ENCODE measurements at places on chromosomes 12 and 14.

GRCh38 chr12:46831335-46832129 lies 5.7 kb upstream of the SLC38A4 start:
- no peak for DNase-seq
- H3K4me3 ChIP-seq, result no peak overlapping the region
- H3K27me3 ChIP-seq, result peaks cover 54% of the 10 kb centered on the region
- H3K27ac ChIP-seq, result no peak overlapping the region
- peaks cover 10% of the 10 kb centered on the region for H3K4me1 ChIP-seq

DNA sequence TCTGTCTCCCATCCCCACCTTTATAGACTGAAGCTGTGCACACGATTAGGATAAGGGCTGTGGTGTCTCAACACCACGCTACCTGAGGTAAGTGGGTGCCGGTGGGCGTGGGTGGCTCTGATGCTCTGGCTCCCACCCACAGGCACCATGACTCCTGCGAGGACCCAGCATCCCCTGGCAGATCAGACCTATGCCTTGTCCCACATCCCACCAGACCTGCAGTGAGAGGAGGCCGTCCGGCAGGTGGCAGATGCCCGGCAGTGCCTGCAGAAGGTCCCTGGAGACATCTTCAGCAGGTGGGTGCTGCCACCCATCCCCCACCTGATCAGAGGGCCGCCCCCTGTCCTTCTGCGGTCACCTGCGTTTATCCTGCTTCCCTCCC lies 104.4 kb upstream of the PRB2 start:
- H3K27ac ChIP-seq, result no peak overlapping the region
- peaks cover 12% of the 10 kb centered on the region for H3K4me1 ChIP-seq
- H3K4me3 ChIP-seq, result no peak overlapping the region
- DNase-seq, result no peak

DNA sequence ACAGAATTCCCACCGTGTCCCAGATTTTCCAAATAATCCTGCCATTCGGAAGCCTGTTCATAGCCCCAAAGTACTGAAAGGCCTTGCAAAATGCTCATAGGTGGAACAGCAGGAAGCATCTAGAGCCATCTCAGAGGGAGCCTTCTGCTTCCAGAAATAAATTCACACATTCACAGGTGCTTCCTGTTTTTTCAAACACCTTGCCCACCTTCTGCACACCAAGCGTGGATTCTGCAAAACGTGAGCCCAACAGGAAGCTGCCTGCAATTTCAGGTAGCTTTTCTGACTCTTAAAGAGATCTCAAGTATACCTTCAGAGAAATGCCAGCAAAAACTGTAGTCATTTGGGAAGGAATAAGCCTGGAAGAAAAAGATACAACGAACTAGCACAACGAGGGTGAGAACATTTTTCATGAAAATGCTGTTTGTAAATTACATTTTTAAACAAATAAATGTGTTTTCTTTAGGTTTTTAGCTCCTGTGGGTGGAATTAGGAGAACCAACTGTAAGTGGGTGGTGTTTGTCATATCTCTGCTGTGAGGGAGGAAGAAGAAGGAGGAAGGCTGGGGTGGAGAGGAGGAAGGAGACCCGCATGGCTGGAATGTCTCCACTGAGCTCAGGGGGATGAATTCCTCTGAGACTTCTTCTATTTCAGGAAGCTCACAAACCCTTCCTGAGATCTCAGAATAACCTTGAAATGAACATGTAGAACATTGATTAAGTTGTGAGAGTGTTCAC lies at the start of gene IFNG-AS1:
Gene IFNG-AS1 (plus strand): TSS at position 264 of the 737 bp plus-strand sequence.
- no peaks in the 10 kb centered on the region for H3K36me3 ChIP-seq
- H3K4me1 ChIP-seq, result peaks cover 26% of the 10 kb centered on the region
- no peaks in the 10 kb centered on the region for H3K27me3 ChIP-seq
- no peak for DNase-seq

DNA sequence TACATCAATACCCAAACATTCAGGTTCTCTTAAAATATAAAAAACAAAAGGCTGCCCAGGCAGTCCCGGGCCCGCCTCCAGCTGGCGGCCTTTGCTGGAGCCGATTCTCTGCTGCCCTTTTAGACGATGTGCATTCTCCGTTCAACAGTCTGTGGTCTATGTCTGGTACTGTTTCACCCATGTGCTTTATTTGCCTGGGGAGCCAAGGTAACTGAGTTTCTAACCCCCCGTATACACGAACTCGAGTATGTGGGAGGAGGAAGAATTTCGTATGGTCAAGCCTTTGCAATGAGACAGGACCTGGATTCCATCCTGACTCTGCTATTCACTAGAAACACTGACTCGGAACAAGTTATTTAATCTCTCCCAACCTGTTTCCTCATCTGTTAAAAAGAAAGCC lies 54.1 kb upstream of the GPR68 start:
- H3K4me3 ChIP-seq, result no peak overlapping the region
- peaks cover 99% of the 10 kb centered on the region for H3K36me3 ChIP-seq
- DNase-seq, result no peak
- H3K27me3 ChIP-seq, result no peaks in the 10 kb centered on the region

DNA sequence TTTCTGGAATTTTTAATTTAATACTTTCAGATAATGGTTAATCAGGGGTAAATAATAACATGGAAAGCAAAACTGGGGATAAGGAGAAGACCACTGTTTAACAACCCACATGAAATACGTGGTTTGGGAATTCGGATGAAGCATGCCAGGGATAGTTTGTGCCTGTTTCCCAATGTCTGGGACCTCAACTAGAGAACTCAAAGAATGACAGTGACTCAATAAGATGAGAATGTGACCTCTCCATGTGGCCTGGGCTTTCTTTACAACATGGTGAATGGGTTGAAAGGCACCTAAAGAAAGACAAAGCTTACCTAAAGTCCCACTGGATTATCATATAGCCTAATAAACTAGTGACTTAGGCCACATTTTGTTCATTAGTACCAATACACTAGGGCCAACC lies 460.3 kb upstream of the LRFN5 start:
- H3K27ac ChIP-seq, result no peak overlapping the region
- H3K36me3 ChIP-seq, result no peaks in the 10 kb centered on the region
- H3K4me1 ChIP-seq, result no peaks in the 10 kb centered on the region
- H3K4me3 ChIP-seq, result no peak overlapping the region

GRCh38 chr14:77543240-77543551 lies 44.6 kb upstream of the ISM2 start:
- H3K36me3 ChIP-seq, result peaks cover 30% of the 10 kb centered on the region
- DNase-seq, result no peak
- no peak overlapping the region for H3K27ac ChIP-seq
- no peak overlapping the region for H3K4me3 ChIP-seq
- H3K27me3 ChIP-seq, result no peaks in the 10 kb centered on the region
- H3K4me1 ChIP-seq, result no peaks in the 10 kb centered on the region

DNA sequence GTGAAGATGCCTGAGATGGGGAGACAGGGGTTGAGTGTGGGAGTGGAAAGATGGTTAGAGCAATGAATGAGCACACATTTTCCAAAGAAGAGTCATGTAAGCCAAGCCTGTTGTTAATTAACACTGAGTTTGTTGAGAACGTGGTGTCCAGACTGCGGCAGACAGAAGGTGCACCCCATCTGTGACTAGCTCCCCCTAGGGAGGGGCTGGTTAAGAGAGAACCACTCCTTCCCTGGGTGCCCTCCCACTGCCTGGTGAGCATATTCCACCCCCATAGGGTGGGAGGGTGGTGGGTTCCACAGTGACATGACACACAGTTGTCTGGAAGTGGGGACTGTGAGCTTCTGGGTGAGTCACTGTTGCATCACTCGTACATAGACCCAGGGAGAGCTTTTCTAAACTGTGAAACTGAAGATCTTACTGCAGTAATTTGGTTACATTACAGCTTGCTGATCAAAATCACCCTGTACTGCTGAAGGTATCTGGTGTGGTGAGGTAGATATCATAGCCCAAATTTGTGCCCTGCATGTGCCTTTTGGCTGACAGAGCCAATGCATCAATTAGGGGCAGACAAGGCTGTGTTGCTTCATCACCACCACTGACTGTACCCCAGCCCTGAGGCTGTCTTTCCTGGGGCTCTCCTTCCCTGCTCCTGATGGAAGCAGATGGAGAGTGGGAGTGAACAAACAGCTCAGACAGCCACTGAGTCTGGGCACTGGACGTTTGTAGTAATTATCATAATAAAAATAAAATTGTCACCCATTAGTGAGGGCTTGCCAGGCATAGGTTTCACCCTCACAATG lies 150.9 kb downstream of the EMP1 start:
- H3K4me1 ChIP-seq, result no peaks in the 10 kb centered on the region
- peaks cover 7% of the 10 kb centered on the region for H3K27me3 ChIP-seq
- no peak overlapping the region for H3K27ac ChIP-seq
- H3K4me3 ChIP-seq, result no peak overlapping the region

DNA sequence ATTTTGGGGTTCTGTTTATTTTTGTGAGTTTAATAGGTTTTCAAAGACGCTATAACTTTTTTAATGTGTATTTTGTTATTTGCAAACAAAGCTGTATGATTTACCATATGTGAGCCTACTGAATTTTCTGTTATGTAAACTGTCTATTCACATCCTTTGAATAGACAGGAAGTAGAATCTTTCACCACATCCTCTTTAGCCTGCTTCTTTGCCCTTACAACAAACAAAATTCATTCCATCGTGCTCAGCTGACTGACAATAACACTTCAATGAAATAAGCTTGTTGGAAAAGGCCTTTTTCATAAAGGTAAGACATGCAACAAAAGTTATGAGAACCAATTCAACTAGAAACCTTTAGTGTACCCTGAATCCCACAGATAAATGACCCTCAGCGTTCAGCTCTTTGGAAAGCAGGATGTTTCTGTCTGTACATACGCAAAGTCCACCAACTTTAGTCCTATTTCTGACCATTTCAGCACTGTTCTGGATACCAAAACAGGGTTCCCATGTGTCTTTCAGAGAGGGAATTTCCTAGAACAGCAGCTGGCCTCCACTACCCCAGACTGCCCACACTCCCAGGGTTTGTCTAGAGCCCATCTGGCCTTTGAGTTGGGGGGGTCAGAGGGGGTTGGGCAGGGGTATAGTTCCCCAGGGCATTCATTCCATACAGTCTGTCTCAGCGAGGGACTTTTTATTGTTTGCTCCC lies 71.3 kb downstream of the DUSP6 start:
- no peak for DNase-seq
- H3K27ac ChIP-seq, result no peak overlapping the region
- no peaks in the 10 kb centered on the region for H3K27me3 ChIP-seq
- peaks cover 10% of the 10 kb centered on the region for H3K4me1 ChIP-seq
- H3K36me3 ChIP-seq, result no peaks in the 10 kb centered on the region

GRCh38 chr12:51678086-51678724 lies 87.2 kb downstream of the SCN8A start:
- H3K4me3 ChIP-seq, result no peak overlapping the region
- no peaks in the 10 kb centered on the region for H3K36me3 ChIP-seq
- no peak for DNase-seq
- H3K27ac ChIP-seq, result no peak overlapping the region

GRCh38 chr12:67927815-67928214 lies 61.4 kb upstream of the IFNG-AS1 start:
- H3K36me3 ChIP-seq, result no peaks in the 10 kb centered on the region
- no peak for DNase-seq
- H3K4me3 ChIP-seq, result no peak overlapping the region
- no peak overlapping the region for H3K27ac ChIP-seq
- no peaks in the 10 kb centered on the region for H3K4me1 ChIP-seq
- H3K27me3 ChIP-seq, result no peaks in the 10 kb centered on the region

DNA sequence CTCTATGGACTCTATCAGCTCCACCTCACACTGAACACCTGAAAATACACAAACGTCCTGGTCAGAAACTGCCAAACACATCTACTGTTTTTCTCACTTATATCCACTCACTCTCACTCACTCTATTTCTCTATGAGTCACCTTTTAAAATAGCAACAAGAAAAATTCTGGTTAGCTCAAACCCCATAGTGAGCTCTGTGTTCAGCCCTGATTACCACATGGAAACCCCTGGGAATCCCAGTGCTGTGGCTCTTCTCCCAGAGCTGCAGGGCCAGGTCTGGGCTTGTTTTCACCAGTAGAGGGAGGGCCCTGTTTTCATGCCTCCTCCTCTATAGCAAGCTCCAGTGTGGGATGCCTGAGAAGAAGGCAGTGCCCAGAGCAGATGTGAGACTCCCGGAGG lies 1126.1 kb downstream of the TMEM121 start:
- H3K27ac ChIP-seq, result no peak overlapping the region
- H3K4me1 ChIP-seq, result peaks cover 7% of the 10 kb centered on the region
- DNase-seq, result no peak
- peaks cover 5% of the 10 kb centered on the region for H3K27me3 ChIP-seq
- no peak overlapping the region for H3K4me3 ChIP-seq
- H3K36me3 ChIP-seq, result no peaks in the 10 kb centered on the region

DNA sequence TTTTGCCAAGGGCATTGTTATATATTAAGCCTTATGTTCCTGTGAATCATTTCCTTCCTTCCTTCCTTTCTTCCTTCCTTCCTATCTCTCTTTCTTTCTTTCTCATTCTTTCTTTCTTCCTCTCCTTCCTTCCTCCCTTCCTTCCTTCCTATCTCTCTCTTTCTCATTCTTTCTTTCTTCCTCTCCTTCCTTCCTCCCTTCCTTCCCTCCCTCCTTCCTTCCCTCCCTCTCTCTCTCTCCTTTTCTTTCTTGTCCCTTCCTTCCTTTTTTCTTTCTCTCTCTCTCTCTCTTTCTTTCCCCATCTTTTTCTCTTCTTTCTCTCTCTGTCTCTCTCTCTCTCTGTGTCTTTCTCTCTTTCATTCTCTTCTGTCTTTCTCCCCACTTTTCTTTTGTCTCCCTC lies 226.6 kb downstream of the ETNK1 start:
- H3K27ac ChIP-seq, result no peak overlapping the region
- no peak for DNase-seq
- no peaks in the 10 kb centered on the region for H3K27me3 ChIP-seq
- H3K36me3 ChIP-seq, result no peaks in the 10 kb centered on the region

DNA sequence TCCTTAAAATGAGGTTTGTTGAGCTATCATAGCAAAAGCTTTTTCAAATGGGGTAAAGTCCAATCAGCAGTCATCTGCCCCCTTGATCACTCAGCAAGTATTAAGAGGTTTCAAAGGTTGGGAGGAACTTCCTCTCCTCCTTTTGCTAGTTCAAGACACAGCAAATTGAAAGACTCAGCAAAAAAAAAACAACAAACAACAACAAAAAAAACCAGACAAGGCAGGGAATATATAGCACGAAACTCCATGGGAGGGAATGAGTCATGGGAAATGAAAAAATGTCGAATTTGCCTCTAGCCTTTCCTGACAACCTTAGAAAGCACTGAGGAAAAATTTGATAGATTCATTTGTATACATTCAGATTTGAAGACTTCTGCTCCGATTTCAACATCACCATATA lies 1.6 kb upstream of the SLC7A8 start:
- H3K4me1 ChIP-seq, result peaks cover 21% of the 10 kb centered on the region
- no peak for DNase-seq
- no peak overlapping the region for H3K4me3 ChIP-seq

GRCh38 chr12:32836710-32837109 lies 59.9 kb downstream of the PKP2 start:
- H3K4me1 ChIP-seq, result no peaks in the 10 kb centered on the region
- H3K27ac ChIP-seq, result no peak overlapping the region
- no peaks in the 10 kb centered on the region for H3K36me3 ChIP-seq
- no peaks in the 10 kb centered on the region for H3K27me3 ChIP-seq
- DNase-seq, result no peak

- peak; percentile 15 for DNase-seq
- H3K4me1 ChIP-seq, result no peaks in the 10 kb centered on the region
- H3K27me3 ChIP-seq, result no peaks in the 10 kb centered on the region
- peaks cover 11% of the 10 kb centered on the region for H3K36me3 ChIP-seq
These were observed 8.5 kb upstream of the SMIM10L1 start for GRCh38 chr12:11162502-11162901.

All from CD4-positive, alpha-beta T cell (primary cell).